Adrenal gland (tissue), 19 donors: ENCODE measurements at places on chromosomes 5 and 9.

DNA sequence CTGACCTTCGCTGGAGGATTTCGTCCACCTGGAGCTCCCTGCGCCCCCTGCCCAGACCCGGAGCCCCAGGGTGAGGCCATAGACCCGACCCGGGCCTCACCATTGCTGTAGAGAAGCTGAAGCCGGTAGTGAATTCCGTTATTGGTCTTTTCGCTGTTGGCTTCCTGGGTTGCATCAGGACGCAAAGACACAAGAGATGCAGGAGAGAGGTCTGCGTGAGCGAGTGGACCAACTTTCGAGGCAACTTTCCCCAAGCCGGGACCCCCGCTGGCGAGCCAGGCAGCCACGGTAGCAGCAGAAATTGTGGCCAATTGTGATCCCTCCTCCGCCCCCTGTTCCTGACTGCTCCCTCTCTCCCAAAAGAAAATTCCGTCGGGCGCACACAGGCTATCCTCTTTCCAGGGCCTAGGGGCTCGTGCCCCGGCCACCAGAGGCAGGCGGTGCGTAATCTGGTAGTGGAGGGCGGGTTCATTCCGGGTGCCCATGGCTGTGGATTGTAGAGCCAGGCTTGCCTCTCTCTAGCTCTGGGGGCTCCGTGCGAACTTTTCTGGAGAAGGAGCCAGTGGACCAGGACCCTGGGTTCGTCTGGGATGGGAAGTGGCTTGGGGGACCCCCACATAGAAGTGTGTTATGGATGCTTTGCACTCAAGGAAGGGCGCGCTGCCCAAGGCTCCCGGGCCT, 3.3 kb downstream of the EBF1 start:
- H3K4me1 ChIP-seq = no peaks in the 10 kb centered on the region
- DNase-seq = no peak
- no peaks in the 10 kb centered on the region for H3K27me3 ChIP-seq
- peak overlapping the region; percentile 72 for H3K27ac ChIP-seq
- no peak overlapping the region for H3K4me3 ChIP-seq
- no peaks in the 10 kb centered on the region for H3K36me3 ChIP-seq

GRCh38 chr5:111963555-111963954, 206.6 kb upstream of the NREP start:
- H3K36me3 ChIP-seq = no peaks in the 10 kb centered on the region
- no peak overlapping the region for H3K27ac ChIP-seq
- no peak overlapping the region for H3K4me3 ChIP-seq
- H3K4me1 ChIP-seq = no peaks in the 10 kb centered on the region
- DNase-seq = no peak

DNA sequence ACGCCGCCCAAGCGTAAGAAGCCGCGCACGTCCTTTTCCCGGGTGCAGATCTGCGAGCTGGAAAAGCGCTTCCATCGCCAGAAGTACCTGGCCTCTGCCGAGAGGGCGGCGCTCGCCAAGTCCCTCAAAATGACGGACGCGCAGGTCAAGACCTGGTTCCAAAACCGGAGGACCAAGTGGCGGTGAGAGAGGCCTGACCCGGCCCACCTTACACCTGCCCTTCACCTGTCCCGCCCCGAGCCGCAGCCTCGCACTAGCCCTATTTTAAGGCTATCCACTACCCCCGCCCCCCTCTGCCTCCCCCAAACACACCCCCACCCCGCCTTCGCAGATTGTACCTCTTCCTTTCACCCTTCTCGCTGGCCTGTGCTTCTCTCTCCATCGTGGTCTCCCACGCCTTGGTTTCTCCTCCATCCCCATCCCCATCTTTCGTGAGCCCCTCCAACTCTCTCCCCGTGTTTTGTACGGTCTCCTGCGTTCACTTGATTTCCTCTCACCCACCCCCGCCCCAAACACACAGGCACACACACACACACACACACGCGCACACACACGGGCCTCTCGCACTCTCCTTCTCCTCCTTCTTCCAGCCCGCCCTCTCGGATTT, 1.3 kb downstream of the TLX3 start:
- no peaks in the 10 kb centered on the region for H3K36me3 ChIP-seq
- H3K4me1 ChIP-seq = peaks cover 34% of the 10 kb centered on the region
- peaks cover 84% of the 10 kb centered on the region for H3K27me3 ChIP-seq
- DNase-seq = no peak

- H3K27ac ChIP-seq = no peak overlapping the region
- no peaks in the 10 kb centered on the region for H3K36me3 ChIP-seq
- no peak for DNase-seq
- H3K27me3 ChIP-seq = no peaks in the 10 kb centered on the region
- H3K4me3 ChIP-seq = no peak overlapping the region
Observed at GRCh38 chr5:107809201-107810034, 138.7 kb upstream of the EFNA5 start.

DNA sequence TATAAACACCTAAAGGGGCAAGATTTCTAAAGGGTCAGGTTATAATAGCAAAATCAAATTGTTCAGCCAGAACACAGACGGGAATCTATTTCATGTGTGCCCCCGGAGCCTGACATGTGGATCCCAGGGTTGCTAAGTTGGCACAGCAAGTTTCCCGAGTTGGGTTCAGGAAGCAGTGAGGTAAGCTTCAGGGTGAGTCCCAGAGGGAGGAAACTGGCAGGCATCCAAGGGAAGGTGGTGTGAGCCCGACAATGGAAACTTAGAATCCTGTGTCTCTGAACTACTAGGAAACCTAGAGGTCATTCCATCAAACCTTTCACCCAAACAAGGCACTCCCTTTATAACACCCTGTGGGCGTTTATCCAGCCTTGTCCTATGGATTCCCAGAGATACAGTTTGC, 98.4 kb downstream of the ADRB2 start:
- H3K27ac ChIP-seq = no peak overlapping the region
- H3K4me3 ChIP-seq = no peak overlapping the region
- no peak for DNase-seq
- H3K27me3 ChIP-seq = peaks cover 3% of the 10 kb centered on the region

GRCh38 chr9:119368179-119368578, 1.1 kb downstream of the BRINP1 start:
- H3K4me3 ChIP-seq = no peak overlapping the region
- peaks cover 7% of the 10 kb centered on the region for H3K4me1 ChIP-seq
- H3K27ac ChIP-seq = no peak overlapping the region
- DNase-seq = no peak

DNA sequence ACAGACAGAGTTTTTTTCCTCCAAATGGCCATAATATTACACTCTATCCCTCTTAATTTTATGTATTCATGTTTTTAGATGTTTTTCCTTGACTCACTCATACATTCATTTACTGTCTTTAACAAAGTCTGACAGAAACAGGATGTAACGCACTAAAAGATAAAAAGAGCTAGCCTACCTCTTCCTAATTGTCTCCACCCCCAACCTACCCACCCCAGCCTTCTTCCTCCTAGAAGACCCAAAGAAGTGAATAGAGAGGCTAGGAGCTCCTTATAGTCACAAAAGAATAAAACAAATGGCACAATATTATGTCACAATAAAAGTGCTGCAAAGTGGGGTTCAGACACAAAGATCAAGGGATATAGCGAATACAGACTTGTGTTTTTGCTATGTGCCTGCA, 719 bp downstream of the NOL8 start:
- no peak for DNase-seq
- H3K27me3 ChIP-seq = no peaks in the 10 kb centered on the region
- H3K36me3 ChIP-seq = no peaks in the 10 kb centered on the region
- H3K27ac ChIP-seq = no peak overlapping the region
- H3K4me3 ChIP-seq = peak overlapping the region; percentile 77
